Liver (tissue), 10 donors: ENCODE measurements at places on chromosomes 5 and 9.

- no peak for DNase-seq
Measured at GRCh38 chr9:112654282-112654681, 63.6 kb downstream of the INIP start.

GRCh38 chr9:118177241-118177640 lies 473.0 kb downstream of the TLR4 start:
- DNase-seq = no peak

DNA sequence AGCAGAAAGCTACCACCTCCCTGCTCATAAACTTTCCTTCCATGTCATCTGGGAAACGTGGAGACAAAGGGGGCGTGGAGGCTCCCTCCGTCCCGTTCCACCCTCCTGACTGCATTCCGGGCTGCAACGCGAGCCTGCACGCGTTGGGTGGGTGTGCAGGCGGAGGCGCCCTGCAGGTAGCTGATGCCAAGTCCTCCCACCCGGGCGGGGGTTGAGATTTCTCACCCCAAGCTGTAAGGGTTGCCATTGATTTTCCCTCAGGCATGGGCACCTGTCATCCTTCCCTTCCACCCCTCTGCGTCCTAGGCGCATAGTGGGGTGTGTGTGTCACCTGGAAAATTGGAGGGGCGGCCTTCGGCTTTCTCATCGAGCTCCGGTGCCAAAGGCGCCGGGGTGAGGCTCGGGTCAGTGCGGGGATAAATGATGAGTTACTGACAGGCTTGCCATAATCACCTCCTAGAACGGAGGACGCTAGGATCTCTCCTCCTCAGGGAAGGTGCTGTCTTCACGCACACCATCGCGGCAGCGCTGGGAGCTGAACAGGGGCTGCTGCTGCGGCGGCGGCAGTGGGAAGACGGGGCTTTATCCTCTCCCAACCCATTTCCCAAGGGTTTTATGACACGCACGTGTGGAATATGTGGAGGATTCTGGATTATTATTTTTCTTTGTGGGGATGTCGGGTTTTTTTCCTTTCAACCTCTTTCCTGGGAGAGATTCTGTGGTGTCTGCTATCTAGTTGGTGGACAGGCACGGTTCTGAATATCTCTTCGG lies 973 bp downstream of the PLPPR1 start:
- DNase-seq = no peak

GRCh38 chr9:133415170-133415569 lies 2.6 kb downstream of the REXO4 start:
- DNase-seq = no peak

DNA sequence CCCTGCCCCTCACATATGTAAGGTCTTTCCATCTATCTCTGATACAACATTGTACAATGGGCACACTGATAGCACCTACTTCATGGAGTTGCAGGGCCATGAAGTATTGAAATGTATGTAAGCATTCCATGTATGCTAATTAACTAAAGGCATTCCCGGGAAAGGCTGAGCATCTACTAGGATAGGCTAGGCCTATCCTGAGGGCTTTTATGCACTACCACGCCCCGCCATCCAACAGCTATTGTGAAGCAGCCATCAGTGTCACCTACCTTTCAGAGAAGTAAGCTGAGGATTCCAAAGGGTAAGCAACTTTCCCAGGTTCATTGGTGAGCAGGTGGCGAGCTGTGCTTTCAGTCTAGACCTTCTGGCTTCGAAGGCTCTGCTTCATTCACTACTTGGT lies 47.6 kb downstream of the NSG2 start:
- no peak for DNase-seq

DNA sequence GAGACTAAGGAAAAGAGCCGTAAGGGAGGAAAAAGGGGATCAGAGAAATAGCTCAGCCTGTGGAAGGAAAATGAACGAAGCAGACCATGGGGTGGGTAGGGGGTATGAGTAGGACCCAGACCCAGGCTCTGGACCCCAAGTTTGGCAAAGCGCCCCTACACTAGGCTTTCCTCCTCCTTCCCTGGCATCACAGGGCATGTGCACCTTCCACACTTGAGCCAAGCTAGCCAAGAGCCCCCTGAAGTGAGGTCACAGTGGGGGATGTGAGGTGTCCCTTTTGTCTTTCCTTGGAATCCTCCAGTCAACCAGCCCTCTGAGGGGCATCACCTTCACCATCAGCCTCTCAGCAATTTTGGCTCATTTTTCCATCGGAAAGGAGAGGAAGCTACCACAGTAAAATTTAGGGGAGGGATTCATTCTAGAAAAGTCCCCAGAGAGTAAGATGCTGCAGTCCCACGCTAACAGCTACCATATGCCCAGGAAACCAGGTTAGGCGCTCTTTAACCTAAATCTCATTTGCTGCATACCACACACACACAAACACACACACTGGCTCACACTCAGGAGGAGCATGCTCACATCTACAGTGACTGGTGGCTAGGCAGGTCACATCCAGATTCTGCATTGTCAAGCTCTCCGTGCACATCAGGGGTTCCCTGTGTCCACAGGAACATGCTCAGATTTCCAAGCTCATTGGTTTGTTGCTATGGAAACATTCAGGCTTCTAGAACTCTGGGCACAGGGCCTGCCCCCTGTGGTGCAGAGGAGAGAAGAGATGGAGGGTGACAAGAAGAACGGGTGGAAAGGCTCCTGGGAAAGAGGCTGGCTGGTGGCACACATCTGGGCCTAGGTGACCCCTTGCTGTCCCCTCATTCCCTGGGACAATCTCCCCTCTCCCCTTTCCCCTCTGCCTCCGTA lies 9.9 kb downstream of the REEP2 start:
- no peak for DNase-seq
